ENCODE measurements at places on chromosomes 7 and 10.

DNA sequence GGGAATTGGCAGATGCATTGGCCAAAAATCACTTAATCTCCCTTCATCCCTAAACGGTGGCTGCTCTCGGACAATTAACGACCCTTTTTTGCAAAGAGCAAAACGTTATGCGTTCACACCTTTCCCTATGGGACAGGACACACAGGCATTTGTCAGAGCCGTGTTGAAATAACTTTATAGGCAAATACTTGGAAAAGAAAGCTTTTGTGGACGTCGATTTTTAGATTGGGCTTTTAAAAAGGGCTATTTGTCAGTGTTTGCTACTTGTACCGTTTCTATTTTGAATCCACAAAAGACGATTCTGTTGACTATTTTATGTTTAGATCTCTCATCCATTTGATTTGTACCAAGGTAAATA is 245.6 kb downstream of the SLC25A13 start:
- DNase-seq: no peak

- no peak for DNase-seq
Measured at GRCh38 chr10:15695852-15696251, 23.9 kb downstream of the ITGA8 start.

- DNase-seq: peak; percentile 76
Measured at GRCh38 chr7:149791-150636, 42.4 kb upstream of the FAM20C start.

DNA sequence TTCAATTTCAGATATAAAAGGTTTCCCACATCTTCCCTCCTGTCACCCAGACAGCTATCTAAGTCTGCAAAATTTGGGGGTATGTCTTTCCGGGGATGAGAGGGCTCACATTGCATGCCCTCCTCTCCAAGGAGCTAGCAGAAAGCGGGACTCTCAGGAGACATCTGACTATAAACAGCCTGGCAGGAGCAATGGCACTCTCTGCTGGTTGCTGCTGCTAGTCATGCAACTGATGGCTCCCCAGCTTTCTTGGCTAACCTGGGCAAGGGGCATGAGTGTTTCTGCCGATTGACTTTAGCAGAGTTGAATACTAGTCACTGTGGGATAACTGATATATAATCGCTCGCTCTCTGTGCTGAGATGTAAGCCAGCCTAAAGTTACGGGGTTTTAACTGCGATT is 12.0 kb downstream of the TBX20 start:
- no peak for DNase-seq

DNA sequence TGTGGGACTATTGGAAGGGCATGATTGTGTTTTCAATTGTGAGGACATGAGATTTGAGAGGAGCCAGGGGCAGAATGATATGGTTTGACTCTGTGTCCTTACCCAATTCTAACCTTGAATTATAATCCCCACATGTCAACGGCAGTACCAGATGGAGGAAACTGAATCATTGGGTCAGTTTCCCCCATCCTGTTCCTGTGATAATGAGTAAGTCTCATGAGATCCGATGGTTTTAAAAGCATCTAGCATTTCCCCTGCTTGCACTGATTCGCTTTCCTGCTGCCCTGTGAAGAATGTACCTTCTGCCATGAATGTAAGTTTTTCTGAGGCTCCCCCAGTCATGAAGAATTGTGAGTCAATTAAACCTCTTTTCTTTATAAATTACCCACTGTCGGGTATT is 1367.1 kb downstream of the XPNPEP1 start:
- DNase-seq: no peak

DNA sequence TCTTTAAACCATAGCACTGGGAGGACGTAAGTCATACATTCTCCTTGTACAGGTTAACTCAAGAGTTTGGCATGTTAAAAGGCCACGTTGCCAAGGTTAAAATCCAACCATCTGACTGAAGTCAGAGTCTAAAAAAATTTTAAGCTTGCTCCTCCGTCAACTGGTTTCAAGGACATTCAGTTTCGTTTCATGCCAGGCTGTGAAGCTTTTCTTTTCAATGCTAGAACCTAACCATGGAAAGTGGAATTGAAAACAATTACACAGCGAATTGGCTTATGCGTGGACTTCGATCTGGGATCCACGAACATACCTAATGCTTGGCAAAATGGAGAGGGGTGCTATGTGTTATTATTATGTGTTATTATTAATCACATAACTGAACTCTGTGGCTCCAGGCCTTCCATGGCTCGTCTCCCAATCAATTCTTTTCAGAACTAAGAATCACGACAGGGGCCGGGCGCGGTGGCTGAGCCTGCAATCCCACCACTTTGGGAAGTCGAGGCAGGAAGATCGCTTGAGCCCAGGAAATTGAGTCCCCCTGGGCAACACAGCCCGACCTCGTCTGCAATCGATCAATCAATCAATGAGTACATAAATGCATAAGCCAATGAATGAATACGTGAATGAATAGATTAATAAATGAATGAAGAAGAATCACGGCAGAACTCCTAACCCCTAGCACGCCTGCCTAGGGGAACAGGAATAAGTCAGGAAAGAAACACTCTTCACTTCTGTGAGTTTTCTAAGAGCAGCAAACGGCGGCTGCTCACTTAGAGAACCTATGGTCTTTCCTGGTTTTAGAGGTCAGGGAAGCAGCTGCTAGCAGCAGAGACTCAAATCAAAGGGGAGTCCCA is 733 bp upstream of the ARL5B start:
- DNase-seq: no peak

DNA sequence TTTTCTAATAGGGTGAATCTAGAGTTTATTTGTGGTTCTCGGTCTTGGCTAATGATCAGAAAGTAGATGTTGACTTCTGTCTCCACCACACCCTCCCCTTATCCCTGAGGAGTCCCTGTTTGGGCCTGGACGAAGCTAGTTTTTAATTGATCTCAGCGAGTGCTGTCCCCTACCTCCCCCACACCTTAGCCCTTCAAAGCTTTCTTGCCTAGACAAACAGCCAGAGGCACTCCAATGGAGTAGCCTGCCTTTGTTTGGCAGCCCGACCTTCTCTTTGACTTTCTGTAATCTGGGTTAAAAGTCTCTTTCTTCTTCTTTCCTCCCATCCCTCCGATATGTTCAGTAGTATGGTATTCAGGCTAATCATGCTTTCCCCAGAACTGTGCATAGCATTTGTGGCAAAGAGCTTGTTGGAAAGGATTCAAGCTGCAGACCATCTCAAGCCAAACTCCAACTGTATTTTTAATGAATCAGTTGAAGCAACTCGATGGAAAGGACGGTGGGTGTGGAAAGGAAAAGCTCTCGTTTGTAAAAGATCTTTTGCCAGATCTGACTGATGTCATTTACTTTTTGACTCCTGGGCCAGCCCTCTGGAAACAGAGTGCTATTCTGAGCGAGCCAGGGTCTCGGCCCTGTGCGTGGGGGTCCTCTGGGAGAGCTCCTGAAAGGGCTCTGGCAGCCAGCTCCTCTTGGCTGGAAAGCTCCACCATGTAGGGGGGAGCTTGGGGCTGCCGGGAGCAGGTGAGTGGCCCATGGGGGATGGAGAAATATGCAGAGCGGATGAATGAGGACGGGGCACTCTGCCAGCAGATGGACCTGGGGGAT is 4.5 kb downstream of the FAM180A start:
- DNase-seq: no peak

- no peak for DNase-seq
Measured at GRCh38 chr7:26090927-26091519, 61.0 kb upstream of the NFE2L3 start.

GRCh38 chr7:117737926-117738325 is 135.3 kb downstream of the CTTNBP2 start:
- DNase-seq: no peak

DNA sequence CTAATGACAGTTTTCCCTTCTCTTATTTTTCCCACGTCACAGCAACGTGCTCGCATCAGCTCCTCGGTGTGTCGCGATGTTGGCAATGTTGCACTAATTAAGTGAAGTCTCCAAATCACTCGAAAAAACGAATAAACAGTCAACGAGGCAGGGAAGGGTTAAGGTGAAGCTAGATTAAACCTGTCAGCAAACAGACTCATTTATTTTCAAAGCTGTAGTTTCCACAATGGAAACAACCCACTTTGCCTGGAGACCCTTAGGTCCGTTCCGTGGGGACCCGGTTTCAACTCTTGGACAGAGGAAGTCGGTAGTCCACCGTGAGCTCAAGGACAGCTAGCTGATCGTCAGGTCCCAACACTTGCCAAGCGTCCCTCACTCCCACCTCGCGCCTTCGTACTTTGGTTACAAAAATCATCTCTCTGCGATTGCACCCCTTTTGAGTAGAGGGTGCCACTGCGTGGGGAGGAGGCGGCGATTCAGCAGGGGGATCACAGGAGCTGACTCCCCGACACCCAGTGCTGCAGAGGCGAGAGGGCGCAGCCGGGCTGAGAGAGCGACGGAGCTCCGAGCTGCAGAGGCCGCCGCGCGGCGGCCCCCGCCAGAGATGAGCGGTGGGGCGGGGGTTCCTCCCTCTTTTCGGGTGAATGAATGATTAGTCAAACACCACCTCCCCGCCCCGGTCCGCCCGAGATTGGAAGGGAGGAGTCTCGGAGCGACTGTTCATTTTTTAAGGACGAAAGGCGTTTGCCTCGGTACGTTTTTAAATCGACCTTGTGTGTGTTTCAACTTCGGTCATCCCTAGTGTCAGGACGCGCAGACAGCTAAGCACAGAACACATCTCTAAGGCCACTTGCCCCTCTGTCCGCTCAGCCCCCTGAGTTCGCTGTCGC is 1.3 kb upstream of the BMPER start:
- no peak for DNase-seq

GRCh38 chr10:3825862-3826351 is 40.9 kb upstream of the KLF6 start:
- no peak for DNase-seq

DNA sequence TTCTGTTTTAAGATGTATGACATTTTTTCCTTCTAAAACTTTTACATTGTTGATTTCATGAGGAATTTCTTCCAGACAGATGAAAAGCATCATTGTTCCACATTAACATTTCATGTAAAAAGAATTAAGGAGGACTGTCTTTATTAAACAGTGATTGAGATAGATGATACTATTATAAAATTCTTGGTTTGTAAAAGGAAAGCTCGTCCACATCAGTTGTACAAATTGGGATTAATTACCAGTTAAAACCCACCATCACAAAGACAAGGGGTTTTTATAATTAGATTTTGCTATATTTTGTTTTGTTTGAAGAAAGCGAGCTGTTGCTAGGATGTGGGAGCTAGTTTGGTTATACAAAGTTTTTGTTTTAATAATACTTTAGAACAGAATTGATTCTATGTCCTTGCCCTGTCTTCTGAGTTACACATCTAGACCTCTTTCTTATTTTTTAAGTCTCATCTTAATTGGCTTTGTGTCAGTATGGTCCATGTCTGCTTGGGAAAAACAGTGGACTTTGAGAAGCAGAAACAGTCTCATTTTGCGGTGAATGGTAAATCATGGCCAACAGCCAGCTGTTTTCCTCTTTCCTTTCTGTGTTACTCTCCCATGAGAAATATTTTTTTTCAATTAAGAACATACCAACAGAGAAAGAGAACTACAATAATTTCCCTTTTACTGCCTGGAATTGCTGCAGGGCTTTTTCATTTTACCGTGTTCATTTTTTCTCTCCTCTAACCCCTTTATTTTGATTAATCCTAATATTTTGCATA is 3.2 kb downstream of the TES start:
- no peak for DNase-seq

DNA sequence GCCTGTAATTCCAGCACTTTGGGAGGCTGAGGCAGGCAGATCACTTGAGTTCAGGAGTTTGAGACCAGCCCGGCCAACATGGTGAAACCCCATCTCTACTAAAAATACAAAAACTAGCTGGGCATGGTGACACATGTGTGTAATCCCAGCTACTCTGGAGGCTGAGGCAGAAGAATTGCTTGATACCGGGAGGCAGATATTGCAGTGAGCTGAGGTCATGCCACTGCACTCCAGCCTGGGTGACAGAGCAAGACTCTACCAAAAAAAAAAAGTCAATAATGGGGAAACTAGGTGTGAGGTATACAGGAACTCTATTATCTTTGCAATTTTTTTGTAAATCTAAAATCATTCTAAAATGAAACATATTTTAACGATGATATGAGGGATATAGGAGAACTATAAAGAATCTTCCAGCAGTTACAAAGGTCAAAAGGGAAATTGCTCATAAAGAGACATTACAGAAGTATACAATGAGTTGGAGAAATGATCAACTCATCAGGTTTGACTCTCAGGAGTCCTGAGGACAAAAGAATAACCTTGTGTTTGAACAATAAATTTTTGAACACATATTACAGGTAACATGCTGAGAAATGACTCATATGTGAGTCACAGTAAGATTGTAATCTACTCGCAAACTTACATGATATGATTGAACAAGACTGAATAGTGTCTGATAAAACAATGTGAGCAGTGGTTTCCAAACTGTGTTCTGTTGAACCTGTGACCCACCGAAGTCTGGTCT is 272.6 kb downstream of the FGFR2 start:
- no peak for DNase-seq

DNA sequence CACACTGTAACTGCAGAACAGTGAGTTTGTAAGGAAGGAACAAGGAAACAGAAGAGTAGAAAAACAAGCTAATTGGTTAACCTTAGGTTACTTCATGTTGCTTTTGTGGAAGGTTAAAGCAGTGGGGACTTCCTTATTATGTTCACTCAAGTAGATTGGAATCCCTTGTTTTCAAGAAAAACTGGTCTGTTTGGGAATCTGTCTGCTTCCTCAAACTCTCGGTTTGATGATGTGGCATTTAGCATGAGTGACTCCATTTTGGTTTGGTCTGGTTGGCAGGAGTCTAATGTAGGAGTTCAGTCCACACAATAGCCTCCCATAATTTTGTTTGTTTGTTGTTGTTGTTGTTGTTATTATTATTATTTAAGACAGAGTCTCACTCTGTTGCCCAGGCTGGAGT is 3.8 kb upstream of the TRIM56 start:
- DNase-seq: no peak
